ENCODE measurements at places on chromosomes 6 and 20.

- peak; percentile 50 for DNase-seq
Measured at GRCh38 chr6:30769088-30769852, 24.9 kb upstream of the IER3 start.

DNA sequence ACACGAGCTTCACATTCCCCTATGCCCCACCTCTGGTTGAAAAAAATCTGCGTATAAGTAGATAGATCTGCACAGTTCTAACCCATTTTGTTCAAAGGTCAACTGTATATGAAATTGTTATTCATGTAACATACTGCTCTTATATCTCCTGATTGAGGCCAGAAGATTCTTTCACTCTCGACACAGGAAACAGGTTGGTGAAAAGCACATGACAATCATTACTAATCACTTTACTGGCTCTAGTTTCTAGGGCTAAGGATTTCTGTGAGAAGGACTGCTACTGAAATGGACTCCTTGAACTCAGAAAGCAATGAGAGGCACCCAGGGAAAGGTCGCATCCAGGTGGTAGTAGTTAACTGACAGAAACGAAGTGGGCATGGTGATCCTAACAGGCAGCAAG lies 21.7 kb downstream of the PDSS2 start:
- DNase-seq: no peak

DNA sequence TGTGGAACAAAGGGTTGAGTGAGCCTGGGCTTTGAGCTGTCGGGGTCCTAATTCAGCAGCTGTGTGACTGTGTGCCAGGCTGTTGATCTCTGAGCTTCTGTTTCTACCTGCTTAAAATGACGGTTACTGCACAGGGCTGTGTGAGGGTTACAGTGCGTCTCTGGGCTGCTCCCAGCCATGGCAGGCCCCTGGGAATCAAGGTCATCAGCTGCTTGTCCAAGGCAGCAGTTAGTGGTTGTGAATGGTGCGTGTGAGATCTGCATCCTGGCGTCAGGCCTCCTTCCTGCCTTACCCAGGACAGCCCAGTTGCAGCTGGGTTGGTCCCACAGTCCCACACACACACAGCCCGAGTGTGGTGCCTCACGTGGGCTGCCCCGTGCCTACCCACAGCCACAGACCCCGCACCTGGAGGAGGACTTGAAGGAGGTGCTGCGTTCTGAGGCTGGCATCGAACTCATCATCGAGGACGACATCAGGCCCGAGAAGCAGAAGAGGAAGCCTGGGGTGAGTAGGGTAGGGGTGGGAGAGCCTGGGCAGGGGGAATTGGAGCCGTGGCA lies 15.6 kb downstream of the GTSF1L start:
- no peak for DNase-seq

- no peak for DNase-seq
Measured at GRCh38 chr6:169415179-169415578, 161.5 kb upstream of the THBS2 start.

- DNase-seq: no peak
Measured at GRCh38 chr6:34144581-34145160, 1.2 kb downstream of the GRM4 start.

DNA sequence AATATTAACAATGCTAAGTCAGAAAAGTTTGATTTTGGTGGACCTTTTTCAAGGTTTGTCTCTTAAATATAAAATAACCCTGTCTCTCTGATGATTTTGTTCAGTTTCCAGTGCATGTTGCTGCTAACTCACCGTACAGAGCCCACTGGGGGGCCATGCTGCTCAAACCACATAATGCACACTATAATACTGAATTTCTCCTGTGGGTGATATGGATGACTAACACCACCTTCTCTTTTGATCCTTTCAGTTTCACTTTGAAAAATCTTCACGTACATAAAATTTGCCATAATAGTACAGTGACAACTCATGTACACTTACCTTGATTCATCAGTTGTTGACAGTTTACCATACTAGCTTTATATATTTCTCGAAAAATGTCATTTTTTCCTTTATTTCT lies 506.6 kb upstream of the MAN1A1 start:
- DNase-seq: no peak

DNA sequence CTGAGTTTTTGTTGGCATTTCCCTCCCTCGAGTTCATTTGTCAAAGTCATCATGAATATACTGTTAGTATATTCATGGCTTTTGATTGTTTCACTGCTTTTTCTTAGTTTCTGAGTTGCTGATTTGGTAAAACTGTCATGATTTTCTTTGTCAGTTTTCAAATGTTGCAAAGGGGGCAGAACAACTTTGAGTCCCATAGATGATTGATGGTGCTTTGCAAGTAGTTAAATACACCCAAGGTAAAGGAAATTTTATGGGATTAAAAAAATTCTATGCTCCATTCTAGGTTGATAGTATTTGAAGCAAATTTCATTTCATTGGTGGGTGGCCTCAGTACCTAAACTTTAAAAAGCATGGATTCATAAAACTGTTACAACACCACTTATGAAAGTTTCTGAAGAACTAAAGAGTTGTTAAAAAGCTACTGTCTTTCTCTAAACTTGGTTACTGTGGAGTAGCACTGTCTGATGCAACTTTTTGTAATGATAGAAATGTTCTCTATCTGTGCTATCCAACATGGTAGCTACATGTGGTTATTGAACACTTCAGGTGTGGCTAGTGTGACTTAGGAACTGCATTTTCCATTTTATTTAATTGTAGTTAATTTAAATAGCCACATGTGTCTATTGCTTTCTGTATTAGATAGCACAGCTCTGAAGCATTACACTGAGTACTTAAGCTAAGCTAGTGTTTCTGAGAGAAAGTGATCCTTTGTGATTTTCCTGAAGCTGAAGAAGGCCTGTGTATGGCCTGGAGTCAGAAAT lies 153.6 kb downstream of the ZFAND3 start:
- no peak for DNase-seq

- no peak for DNase-seq
Measured at GRCh38 chr6:38035478-38035877, 216.0 kb downstream of the ZFAND3 start.

- no peak for DNase-seq
Measured at GRCh38 chr6:35461270-35461669, 6.9 kb upstream of the RPL10A start.

DNA sequence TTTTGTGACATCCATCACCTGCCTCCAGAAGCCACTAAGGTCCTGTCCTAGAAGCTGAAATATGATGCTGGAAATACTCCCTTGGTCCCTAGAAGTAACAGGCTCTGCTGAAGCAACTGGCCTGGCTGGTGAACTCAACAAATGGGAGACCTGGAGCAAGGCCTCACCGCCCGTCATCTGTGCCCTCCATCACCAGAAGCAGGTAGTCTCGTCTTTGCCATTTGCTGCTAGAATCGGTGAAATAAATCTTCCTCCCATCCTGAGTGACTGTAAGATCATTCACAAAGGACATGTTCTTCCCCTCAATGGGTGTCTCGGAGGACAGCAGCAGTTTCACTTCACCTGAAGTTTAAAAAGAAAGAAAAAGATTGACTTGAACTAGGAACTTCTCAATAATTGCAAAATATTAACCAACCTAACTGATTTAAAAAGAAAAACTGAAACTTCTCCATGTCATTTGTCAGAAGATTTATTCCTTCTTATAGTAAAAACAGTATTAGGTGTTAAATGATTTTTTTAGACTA lies 21.0 kb downstream of the CST7 start:
- no peak for DNase-seq

- no peak for DNase-seq
Measured at GRCh38 chr6:2396846-2397630, 151.6 kb upstream of the GMDS start.

- DNase-seq: no peak
Measured at GRCh38 chr6:26129656-26130055, 42.4 kb downstream of the HFE start.

- DNase-seq: no peak
Measured at GRCh38 chr20:62752181-62752670, 43.6 kb downstream of the NTSR1 start.

DNA sequence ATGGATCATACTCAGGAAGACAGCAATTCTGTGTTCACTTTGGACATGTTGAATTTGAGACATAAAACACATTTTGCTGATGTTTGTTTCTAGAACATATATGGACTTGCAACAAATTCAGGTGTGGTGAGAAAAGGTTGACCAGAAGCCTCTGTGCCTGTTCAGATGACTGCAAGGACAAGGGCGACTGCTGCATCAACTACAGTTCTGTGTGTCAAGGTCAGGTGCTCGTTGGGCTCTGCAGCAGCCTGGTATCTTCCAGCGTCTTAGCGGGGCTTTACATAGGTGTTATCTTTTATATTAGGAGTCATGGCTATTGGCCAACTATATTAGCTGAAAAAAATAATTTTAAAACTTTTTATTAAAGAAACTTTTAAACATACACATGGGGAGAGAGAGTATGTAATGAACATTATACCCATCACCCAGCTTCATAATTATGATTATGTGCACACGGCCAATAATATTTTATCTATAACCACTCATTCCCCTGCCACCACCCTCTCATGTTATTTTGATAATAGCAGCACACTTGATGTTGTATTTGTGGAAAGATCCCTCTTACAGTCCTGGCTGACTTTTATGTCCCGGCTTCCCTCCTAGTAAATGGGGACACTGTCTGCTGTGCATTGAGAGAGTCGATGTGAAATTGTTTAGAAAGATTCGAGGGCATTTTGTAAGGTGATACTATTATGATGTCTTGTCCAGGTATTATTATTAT lies 43.4 kb downstream of the ENPP1 start:
- DNase-seq: no peak

DNA sequence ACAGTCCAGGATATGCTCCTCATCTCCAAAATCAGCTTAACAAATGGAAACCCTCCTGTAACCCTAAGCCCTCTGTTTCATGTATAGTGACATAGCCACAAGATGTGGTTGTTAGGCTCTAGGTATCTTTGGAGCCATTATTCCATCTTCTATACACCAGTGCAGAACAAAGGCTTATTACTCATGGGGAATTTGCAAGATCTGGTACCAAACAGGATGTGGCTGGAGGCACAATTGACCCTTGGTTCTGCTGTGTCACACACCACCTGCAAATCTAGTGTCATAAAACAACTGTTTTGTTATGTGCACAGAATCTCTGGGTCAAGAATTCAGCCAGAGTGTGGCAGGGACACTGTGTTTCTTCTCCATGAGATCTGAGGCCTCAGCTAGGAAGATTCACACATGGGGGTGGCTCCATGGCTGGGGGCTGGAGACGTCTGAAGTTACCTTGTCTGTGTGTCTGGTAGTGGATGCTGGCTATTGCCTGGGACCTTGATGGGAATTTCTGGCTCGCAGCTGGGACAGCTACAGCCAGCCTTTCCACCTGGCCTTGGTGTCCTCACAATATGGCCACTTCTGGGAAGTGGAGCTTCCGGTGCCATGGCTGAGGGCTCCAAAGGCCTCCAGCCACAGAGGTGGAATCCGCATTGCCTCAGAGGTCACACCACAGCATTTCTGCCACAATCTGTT lies 369.9 kb downstream of the CDH26 start:
- DNase-seq: no peak

DNA sequence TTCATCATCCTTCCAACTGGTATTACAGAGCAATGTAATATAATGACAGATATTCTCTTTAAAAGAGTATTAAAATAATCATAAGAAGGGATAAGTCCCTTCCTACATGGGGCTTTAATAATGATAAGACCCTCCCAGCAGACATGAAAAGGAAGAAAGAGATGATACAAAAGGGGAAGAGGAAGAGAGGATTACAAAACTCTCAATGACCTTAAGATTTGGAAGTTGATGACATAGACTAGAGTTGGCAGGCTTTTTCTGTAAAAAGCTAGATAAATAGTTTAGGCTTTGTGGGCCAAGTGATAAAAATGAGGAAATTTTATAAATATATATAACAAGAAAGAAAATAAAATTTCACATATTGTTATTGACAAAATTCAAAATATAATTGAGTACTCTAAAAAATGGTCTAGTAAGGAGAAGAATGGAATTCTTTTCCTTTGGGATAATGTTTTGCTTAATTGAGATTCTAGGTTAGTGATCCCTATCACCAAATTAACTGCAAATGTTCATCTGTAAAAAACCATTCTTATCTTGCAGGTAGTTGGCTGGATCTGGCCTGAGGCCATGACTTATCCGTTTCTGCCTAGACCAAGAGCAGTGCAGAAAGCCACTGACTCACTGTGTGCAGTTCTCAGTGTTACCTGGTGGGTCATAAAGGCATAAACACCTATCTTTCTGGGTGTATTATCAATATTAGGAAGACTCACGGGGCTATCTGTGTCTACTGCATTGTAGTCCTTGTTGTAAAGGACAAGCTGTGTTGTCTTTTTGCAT lies 11.0 kb downstream of the RIPOR2 start:
- DNase-seq: no peak

- no peak for DNase-seq
Measured at GRCh38 chr6:114068771-114069170, 97.8 kb upstream of the HDAC2 start.

DNA sequence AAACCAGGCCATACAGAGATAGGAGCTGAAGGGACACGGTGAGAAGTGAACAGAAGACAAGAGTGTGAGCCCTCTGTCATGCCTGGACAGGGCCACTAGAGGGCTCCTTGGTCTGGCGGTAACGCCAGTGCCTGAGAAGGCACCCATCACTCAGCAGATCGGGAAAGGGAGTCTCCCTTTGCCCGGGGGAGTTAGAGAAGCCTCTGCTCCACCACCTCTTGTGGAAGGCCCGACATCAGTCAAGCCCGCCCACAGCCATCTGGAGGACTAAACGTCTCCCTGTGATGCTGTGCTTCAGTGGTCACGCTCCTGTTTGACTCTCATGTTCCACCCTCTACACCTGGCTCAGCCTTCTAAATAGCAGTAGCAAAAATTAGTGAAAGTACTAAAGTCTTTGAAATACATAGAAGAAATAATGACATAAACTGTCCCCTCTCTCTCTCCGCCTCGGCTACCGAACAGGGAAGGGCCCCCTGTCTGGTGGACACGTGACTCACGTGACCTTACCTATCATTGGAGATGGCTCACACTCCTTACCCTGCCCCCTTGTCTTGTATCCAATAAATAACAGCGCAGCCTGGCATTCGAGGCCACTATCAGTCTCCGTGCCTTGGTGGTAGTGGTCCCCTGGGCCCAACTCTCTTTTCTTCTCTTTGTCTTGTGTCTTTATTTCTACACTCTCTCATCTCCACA lies 66.7 kb downstream of the RPP21 start:
- DNase-seq: peak; percentile 16

DNA sequence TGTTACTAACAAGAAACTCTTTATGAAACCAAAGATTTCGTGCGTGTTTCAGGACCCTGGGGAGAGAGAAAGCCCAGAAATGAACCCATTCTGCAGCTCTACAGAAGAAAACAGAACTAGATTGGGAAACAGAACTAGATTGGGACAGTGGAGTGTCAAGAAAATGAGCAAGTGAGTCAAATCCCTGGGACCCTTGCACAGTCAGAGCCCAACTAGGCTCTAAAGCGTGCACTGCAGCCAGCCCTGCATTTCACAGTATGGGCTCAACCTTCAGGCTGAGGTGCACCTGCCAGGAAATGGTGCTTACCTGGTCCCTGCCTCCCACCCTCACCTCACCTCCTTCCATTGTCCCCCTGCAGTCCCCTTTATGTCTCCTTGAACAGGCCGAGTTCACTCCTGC lies 39.7 kb downstream of the BFSP1 start:
- DNase-seq: no peak

DNA sequence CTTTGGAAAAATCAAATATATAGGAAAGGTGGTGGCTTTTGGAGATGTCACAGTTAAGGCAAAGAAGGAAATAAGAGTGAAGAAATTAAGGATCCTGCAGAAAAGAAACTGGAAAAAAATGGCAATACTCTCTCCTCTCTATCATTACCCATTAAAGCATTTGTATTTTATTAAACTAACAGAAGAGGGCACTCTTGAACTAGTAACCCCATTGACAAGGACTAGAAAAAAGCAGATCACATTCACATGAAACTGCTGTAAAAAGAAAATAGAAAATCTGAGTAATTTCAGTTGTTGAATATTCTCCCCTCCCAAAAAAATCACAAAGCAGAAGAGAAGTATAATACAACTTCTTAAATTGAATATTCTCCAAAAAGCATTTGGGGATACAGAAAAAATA lies 104.1 kb upstream of the SLC35B3 start:
- no peak for DNase-seq
